Hepatocyte (in vitro differentiated cells): ENCODE measurements at places on chromosomes 7 and 10.

- DNase-seq: no peak
Observed at GRCh38 chr10:51377932-51378599, 303.8 kb downstream of the PRKG1 start.

DNA sequence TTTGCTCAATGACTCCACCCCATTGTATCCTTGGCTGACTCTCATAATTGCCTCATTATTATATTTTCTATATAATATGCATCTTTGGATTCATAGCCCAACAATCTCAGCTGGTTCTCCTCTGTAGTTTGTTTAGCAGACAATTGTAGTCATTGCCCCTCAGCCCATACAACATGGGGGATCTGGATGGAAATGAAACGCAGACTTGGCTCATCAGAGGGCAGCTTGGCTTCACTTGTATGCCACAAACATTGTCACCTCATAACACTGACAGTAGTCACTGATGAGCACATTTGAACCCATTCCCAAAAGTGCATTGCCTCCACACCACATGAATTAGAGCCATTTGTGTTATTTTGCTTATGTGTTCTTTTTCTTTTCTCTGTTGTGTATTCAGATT is 963.8 kb downstream of the LRMDA start:
- no peak for DNase-seq

- DNase-seq: no peak
Observed at GRCh38 chr10:79460687-79461086, 15.3 kb upstream of the ZCCHC24 start.

DNA sequence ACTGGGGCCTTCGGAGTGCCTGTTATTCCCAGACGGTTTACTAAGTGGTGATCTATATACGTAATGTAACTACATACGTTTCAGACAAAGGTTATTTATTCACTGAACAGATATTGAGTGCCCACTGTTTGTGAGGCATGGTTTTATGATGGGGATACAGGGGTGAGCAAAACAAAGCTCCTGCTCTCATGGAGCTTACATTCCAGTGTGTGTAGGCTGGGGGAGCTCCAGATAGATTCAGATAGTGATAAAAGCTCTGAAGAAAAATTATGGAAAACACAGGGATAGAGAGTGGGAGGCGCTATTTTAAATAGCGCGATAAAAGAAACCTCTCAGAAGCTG is 466 bp upstream of the DNAJB12 start:
- no peak for DNase-seq
